ENCODE measurements at places on chromosomes 6 and 20.

GRCh38 chr20:2814587-2815051 is at the start of gene C20orf141:
TSS of gene C20orf141 (plus strand) at chr20:2814987. CDS start at chr20:2815185, 198 bp downstream.
- DNase-seq: no peak

DNA sequence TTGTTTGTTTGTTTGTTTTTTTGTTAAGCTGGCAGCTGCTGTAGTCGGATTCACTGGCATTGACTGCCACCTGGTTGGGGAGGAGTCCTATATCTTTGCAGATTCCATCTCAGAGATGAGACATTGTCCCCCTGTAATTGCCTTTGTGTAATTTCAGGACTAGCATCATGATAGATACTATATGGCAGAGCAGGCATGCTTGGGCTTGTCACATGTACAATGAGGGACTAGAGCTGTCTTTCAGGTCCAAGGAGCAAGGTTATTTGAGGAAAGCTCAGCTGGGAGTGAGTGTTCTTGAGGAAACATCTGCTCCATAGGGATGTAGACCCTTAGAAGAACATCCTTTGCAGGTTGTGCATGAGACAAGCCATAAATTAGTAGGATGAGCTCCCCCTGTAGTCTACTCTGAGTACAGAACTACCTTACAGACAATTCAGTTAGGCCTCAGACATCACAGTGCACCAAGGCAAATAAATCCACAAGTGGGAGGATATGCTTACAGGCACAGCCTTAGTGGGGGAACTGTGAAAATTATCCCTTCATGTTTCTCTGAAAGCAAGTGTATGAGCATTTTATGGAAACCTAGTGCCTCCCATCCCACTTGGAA is 62.1 kb downstream of the BMP2 start:
- no peak for DNase-seq

- peak; percentile 92 for DNase-seq
Observed at GRCh38 chr6:26554697-26555504, 16.7 kb downstream of the HMGN4 start.

- DNase-seq: no peak
Observed at GRCh38 chr20:6588296-6588695, 179.2 kb upstream of the BMP2 start.

DNA sequence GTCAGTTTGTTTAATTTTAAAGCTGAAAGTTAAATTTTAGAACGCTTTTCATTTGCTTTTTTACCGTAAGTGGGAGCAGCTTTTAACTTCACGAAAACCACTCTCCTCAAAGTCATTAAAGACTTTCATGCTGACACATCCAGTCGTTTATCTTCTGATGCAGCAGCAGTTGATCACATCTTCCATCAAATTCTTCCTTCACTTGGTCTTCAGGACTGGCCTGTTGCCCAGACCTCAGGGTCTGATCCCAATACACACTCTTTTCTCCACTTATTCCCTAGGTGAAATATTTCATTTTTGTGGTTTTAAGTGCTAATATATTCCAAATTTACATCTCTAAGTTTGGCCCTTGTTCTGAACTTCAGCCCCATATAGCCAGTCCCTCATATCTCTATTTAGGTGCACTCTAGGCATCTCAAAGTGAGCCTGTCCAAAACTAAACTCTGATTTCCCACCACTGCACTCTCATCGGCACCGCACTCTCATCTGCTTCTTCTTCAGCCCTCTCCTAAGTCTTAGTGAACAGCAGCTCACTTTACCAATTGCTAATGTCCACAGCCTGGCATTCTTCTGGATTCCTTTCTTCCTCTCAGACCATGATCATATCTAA is 20.4 kb downstream of the AFDN start:
- no peak for DNase-seq

DNA sequence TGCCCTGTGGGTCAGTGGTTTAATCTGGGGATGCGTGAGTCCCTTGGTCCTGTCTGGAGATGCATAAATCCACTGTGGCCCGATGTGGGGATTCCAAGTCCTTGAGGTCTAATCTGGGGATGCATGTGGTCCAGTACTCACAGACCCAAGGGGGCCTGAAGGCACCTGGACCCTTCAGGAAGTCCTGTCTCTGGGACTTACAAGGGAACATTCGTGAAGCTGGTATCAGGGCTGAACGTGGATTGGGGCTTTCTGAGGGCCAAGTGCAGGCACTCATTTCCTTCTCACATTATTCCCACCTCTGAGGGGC is 25.2 kb upstream of the GTSF1L start:
- no peak for DNase-seq

DNA sequence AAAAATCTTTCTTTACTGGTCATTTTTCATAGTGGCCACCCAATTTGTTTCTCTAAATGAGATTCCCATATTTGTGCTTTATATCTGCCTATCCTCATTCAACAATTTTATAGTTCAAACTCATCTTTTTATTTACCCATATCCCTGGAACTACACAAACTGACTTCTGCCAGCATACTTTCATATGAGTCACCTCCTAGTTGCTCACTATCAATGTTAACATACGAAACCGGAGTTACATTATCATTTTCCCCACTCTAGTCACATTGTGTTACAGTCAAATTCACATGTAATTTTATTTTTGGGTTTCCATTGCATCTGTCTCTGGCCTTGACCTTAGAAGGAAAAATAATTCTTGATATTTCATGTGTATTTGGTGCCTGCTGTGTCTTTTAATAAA is 499.4 kb downstream of the MAFB start:
- no peak for DNase-seq

DNA sequence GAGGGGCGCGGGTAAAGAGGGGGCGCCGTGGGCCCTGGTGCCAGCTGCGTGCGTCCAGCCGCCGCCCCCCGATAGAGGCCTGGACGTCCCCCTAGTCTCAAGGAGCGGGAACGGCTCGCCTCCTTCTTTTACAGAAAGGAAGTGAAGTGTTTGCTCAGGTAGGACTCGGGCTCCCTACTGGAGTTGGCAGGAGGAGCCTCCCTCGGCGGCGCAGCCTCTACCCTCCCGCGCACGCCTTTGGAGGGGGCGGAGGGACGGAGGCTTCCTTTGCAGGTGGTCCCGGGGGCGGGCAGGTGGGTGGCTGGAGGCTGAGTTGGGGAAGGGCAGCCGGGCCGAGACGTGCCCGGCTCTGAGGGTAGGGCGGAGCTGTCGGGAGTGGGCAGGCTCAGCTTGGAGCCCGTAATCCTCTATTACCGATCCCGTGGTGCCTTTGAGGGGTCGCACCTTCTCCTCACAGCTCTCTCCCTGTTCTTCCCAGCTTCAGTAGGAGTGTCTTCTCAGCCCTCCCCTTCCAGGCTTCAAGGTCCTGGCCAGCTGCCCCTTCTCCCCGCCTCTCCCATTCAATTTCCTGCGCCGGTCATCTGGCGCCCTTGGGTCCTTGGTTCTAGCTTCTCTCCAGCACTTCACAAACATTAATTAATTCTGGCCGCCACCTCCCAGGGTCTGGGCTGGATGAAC is 728 bp downstream of the ITPR3 start:
- DNase-seq: peak; percentile 65

GRCh38 chr6:41726876-41727275 is 8.5 kb downstream of the TFEB start:
- no peak for DNase-seq

DNA sequence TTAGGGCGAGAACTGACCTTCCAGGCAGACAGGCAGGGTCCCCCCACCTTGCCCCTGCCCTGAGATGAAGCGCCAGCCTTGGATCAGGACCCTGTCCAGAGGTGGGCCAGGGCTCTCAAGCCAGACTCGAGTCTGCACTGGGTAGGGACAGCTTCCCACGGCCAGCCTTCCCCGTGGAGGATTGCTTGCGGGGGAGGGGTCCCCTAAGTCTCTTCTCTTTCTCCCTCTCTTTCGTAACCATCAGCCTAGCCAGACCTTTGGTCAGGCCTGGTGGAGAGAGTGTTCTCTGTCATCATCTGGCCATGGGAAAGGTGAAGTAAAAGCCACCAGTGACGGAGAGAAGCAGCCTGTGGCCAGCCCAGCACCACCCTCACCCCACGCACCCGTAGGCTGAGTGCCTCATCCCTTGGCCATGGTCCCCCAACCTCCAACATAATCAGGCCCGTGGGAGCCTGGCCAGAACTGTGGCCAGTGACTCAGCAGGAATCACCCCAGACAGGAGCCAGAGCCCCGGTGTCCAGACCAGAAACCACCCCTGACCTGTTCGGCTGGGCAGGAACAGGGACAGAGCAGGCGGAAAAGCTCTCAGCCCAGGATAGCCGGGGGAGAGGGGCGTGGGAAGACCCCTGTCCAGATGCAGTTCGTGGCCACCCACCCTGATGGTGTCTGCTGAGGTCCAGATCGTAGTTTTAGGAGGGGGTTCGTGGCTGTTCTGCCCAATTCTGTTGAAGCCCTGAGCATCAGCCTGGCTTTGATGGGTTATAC is 47.1 kb downstream of the SNAI1 start:
- no peak for DNase-seq

GRCh38 chr6:75502884-75503283 is 9.3 kb upstream of the FILIP1 start:
- DNase-seq: no peak

- DNase-seq: no peak
Observed at GRCh38 chr6:99838607-99839006, 155.4 kb downstream of the MCHR2 start.

DNA sequence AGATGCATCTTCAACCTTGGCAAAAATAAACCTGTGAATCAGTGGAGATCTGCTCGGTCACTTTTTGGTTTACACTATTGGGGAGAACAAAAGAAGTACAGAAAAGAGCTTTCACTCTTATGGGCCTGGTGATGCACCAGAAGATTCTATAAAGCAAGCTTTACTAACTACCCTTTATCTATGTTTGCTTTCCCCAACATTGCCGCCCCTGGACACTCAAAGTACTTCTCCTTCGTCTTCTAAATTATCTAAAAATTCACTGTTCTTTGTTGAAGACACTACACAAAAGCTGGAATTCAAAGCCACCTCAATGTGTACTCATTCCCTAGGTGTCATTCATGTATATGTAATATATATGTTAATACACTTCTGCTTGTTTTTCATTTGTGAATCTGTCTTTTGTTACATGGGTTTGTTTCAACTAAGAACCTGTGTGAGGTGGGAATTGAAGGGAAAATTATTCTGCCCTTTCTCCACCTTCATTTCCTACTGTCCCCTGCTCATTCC is 97.9 kb upstream of the BTN3A2 start:
- DNase-seq: no peak

- peak; percentile 89 for DNase-seq
Observed at GRCh38 chr6:159979136-159979874, 10.4 kb downstream of the IGF2R start.

DNA sequence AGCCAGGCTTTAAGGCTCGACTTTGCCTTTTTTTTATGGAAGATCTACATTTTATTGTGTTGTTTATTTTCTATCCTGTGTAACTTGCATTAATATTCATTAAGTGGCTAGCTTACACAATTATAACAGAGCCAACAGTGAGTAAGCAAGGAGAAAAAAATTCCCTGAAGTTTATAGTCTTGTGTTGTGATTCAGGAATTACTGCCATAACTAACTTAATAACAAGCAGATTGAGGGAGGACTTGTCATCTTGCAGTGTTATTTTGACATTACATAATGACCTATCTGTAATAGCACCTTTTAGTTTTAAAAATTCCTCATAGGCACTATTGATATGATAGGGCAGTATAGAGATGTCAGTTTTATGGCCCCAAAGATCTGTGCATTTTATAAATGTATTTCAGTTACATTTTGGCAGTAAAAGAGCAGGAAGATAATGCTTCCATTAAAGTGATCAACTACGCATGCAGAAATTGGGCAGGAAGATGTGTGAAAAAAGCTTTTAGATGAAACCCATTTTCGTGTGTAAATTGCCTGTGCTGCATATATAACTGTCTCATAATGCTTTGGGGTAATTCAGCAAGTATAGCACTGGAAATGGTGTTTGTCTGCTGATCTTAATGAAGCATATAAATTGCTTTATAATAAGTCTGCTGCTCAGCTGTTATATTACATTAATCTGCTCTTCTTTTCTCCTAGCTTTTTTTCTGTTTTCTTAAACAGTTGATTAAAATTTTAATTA is 123.0 kb downstream of the SMAP1 start:
- DNase-seq: no peak

GRCh38 chr6:79646006-79646405 is 14.9 kb downstream of the SH3BGRL2 start:
- DNase-seq: peak; percentile 53

DNA sequence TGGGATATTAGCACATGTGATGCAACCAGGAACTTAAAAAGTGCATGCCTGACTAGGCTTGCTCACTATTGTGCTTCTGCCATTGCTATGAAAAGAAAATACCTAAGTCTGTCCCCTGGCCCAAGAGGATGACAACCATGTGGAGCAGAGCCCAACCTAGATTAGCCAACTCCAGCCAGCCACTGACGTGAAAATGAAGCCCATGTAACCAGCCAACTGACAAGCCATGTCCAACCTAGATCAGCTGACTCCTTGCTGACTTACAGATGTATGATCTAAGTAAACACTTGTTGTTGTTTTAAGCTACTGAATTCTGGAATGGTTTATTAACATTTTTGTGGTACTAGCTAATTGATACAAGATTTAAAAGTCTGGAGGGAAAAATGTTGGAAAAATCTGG is 47.5 kb downstream of the PIGU start:
- DNase-seq: no peak

GRCh38 chr6:138666636-138667035 is 106.9 kb upstream of the CCDC28A start:
- DNase-seq: no peak

DNA sequence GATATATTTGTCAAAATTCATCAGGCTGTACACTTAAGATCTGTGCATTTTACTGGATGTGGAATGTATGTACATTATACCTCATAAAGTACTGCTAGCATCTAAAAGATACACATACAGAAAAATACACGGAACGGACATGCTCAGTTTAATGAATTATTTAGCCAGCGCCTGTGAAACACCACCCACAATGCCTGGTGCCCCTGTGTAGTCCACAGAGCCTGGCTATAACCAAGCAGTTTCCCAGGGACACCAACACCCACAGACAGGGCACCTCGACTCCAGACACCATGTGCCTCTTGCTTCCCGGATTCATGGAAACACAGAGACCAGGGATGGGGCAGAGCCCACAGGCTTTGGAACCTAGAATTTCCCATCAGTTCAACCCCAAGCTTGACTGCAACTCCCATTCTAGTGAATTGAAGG is 17.4 kb upstream of the ARMC12 start:
- no peak for DNase-seq

DNA sequence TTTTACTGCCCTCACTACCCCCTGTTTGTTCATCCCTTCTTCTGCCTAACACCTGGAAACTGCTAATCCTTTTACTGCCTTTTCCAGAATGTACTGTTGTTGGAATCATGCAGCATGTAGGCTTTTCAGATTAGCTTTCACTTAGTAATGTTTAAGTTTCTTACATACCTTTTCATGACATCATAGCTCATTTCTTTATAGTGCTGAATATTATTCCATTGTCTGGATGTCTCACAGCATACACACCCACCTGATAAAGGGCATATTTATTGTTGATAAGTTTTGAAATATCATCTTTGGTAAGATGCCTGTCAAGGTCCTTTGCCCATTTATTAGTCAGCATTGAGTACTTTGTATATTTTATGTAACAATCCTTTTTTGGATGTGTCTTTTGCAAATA is 588.2 kb upstream of the NRSN1 start:
- no peak for DNase-seq
